ENCODE measurements at places on chromosomes 6 and 20. TPM values are rescaled to one million over a fixed set of nuclear protein-coding genes. Genes with fewer than 3 reads are reported as not detected.

Gene RAB32
- total RNA-seq = 0.44 TPM

Gene JAG1
- 0.15 TPM for total RNA-seq

Gene JPH2
- total RNA-seq = not detected

Gene PLAGL1
- total RNA-seq = 13.4 TPM

Gene ENPP5
- 0.10 TPM for total RNA-seq

Gene ADGRG6
- total RNA-seq = 0.12 TPM

Gene ADGRB3
- total RNA-seq = not detected

Gene MYLK2
- 0.27 TPM for total RNA-seq

Gene RSPO4
- not detected for total RNA-seq

Gene LRRN4
- not detected for total RNA-seq

Gene VAPB
- 37.0 TPM for total RNA-seq

Gene EMILIN3
- total RNA-seq = not detected

Gene PTPRK
- 2.2 TPM for total RNA-seq

Gene SAPCD1
- total RNA-seq = 11.3 TPM

Gene MDFI
- not detected for total RNA-seq

Gene FAM120B
- total RNA-seq = 18.4 TPM

Gene TRIM31
- not detected for total RNA-seq

Gene CAGE1
- total RNA-seq = 0.22 TPM

Gene RPRD1B
- total RNA-seq = 26.2 TPM

Gene TRAPPC3L
- total RNA-seq = not detected

Gene MTO1
- 40.7 TPM for total RNA-seq

Gene CPNE1
- 253 TPM for total RNA-seq

Gene BANF2
- not detected for total RNA-seq

Gene NKAIN2
- total RNA-seq = not detected

Gene LY6G6C
- total RNA-seq = not detected

Gene POM121L2
- not detected for total RNA-seq

Gene GJA1
- total RNA-seq = not detected

Gene KIAA1755
- total RNA-seq = not detected

Gene HTR1E
- not detected for total RNA-seq

Gene PYGB
- total RNA-seq = 24.0 TPM

Gene OR2B3
- total RNA-seq = not detected

Measured in activated CD4-positive, alpha-beta memory T cell treated with anti-CD3 and anti-CD28 coated beads for 36 hours (primary cell).